ENCODE measurements at places on chromosomes 3 and 15.

GRCh38 chr3:169034401-169034800, 629.1 kb downstream of the MECOM start:
- DNase-seq, result no peak

DNA sequence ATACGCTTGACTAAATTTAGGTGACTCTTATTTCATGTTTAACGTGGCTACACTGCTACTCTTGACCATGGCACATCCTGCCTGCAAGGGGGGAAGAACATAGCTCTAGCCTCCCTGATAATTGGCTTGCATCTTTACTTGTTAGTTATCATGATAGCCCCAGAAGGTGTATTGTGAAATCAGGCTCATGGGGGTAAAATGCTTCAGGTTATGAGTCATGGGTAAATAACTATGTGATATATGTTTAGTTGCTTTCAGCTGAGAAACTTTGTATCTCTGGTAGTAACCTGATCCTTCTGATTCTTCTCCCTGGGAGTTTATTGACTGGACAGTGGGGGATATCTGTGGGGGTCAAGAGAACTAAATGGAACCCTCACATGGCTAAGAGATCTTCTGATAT, 660.8 kb upstream of the UBE2E2 start:
- no peak for DNase-seq

- DNase-seq, result peak; percentile 96
Measured at GRCh38 chr3:45994419-45995235, 997 bp downstream of the FYCO1 start.

DNA sequence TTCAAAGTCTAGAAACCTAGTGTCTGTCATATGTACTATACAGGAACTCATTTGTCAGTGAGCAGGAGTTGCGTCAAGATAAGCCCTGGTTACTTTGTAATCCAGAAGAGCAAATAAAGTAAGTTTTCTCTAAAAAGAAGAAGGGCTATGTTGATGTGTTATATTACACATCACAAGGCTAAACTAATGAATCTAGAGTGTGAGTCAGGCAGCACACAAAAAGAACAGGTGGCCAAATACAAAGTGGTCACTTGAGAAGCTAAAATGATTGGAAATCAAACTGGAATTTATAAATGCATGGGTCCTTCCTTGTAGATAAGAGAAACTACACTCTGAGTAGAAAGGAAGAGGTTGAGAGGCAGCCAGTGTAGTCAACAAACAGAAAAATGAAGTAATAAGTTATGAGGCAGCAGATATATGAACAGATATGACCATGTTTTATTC, 771.6 kb downstream of the DIPK2A start:
- no peak for DNase-seq

GRCh38 chr15:29522373-29523276, 253.0 kb upstream of the NSMCE3 start:
- DNase-seq, result no peak

DNA sequence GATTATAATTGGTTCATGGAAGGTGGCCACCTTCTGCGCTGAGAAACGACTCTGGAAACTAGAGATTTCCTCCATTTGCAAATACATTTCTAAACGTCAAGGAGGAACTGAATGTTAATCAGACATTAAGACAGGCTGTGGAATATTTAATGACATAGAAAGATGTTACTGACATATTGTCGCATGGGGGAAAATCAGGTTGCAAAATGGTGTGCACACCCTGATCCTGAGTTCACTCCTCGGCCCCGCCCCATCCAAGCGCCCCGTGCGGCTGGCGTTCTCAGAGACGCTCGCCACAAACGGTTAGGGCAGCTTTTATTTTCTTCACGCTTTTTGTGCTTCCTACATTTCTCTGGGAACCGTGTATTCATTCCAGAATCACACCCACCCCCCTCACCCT, 10.7 kb downstream of the H1-8 start:
- DNase-seq, result no peak

DNA sequence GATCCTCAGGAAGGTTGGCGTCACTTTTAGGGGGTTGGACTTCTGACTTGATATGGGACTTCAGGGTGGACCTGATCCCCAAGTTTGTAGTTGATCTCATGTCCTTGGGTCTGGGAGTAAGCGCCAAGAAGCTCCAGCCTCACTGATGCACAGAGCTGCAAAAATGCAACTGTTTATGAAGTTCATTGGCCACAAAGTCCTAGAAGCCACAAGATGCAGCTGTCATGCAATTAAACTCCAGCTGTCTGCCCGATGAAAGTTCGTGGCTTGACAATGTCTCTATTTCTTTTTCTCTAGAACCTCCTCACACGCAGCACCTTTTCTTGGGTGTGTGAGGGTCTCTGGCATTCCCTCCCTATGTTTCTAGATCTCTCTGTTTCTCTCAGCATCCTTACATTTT, 9.2 kb upstream of the ACAN start:
- DNase-seq, result no peak

DNA sequence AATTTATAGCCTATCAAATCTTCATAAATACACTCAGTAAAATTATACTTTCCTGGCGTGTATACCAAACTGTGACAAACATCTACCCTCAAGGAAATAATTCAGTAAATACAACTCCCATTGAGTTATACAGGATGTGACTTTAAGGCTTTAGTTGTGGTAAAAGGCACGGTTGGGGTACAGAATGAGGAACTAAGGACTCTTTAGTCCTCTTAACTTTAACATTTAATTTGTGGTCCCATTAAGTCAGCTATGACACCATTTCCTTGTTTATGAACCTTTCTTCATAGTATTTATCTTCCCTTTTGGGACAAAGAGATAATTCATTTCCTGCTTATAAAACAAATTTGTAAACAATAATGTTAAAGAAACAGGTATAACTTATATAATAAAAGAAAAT, 30.2 kb downstream of the IFT80 start:
- DNase-seq, result no peak

DNA sequence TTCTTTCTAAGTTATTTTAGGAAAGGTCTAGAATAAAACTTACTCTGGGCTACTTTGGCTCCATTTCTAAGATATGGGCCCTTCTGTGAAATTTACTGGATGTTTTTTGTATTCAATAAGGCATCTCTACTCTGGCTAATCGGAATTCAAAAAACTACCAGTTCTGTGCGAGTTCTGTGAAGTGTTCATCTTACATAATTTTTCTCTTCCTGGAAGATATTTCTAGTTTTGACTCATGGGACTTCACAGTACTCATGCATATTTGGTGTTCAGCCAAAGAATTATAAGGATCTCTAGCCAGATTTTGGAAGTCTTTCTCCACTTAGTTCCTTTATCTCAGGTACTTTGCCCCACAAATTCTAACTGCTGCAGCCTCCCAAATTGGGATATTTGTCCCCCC, 46.4 kb upstream of the MBNL1 start:
- DNase-seq, result no peak

DNA sequence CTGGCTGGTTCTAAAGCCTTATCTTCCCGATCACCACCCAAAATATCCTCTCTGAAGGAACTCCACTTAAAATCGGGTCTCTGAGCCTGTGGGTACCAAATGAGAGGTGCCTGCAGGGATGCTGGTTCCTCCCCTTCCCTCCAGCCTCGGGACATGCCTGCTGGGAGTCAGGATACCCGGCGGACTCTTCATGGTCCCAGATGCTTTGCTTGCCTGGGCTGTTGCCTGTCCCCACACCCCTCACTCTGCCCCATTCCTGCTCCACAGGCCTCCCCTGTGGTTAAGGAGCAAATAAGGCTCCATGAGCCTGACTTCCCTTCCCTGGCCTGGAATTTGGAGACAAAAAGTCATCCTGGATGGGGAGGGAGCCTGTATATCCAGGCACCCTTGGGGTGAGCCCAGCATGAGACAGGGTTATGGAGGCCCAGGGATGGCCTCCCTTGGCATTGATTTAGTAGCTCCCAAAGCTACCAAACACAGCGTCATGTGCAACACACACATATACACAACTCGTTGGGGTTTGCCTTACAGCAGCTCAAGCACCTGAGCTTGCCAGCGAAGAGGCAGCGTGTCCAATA, 12.3 kb upstream of the CORO2B start:
- DNase-seq, result no peak

DNA sequence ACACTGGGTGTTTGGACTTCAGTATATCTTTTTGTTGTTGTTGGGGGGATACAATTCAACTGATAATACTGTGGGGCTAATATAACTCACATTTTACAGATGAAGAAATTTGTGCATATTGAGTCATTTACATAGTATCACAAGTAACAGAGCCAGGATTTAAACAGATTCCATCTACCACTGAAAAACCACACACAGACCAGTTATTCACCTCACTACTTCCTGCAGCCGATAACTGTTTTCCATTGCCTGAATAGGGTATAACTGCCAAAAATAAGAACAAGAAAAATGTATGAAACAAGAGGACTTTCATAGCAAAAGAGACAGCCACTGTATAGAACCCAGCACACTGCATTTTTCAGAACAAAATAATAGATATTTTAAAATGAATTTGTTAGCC, 215.8 kb upstream of the CNTN6 start:
- DNase-seq, result no peak

DNA sequence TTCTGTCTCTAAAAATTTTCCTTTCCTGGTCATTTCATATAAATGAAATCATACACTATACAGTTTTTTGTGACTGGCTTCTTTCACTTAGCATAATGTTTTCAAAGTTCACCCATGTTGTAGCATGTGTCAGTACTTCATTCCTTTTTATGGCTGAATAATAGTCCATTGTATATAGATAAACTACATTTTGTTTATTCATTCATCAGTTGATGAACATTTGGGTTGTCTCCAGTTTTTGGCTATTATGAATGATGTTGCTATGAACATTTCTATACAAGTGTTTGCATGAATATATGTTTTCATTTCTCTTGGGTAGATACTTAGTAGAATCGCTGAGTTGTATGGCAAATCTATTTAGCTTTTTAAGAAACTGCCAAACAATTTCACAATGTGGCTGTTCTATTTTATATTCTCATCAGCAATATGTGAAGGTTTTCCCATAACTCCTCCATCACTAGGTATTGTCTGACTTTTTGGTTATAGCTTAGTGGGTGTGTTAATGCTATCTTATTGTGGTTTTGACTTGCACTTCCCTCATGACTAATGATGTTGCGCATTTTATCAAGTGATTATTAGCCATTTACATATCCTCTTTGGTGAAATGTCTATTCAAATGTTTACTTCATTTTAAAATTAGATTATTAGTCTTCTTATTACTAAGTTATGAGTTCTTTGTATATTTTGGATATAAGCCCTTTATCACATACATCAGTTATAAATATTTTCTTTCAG, 21.7 kb upstream of the AP4E1 start:
- no peak for DNase-seq

GRCh38 chr3:131807822-131808221, 227.0 kb downstream of the CPNE4 start:
- DNase-seq, result no peak

GRCh38 chr3:49469037-49469935, 781 bp upstream of the DAG1 start:
- DNase-seq, result peak; percentile 67

DNA sequence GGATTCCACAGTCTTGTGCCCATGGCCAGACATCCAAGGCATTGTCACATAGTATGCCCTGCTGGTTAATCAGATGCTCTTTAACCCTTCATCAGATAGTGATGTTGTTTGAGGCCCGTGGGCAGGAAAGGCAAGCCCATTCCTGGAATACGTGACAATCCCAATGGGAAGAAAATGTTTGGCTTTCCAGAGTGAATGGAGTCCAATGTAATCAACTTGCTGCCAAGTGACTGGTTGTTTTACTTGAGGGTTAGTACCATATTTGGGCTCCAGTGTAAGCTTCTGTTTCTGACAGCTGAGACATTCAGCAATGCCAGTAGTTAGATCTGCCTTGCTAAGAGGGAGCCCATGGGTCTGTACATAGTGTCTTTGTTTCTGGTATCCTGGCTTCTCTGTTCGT, 31.3 kb downstream of the RPL39L start:
- no peak for DNase-seq
